ENCODE measurements at places on chromosomes 3 and 15. TPM values are rescaled to one million over a fixed set of nuclear protein-coding genes. Genes with fewer than 3 reads are reported as not detected.

GRCh38 chr3:11367143-11367693 is 95.0 kb downstream of the ATG7 start:
- peaks cover 61% of the 10 kb centered on the region for H3K36me3 ChIP-seq
- H3K4me3 ChIP-seq = no peak overlapping the region
- H3K27ac ChIP-seq = no peak overlapping the region
- H3K4me1 ChIP-seq = peaks cover 31% of the 10 kb centered on the region

DNA sequence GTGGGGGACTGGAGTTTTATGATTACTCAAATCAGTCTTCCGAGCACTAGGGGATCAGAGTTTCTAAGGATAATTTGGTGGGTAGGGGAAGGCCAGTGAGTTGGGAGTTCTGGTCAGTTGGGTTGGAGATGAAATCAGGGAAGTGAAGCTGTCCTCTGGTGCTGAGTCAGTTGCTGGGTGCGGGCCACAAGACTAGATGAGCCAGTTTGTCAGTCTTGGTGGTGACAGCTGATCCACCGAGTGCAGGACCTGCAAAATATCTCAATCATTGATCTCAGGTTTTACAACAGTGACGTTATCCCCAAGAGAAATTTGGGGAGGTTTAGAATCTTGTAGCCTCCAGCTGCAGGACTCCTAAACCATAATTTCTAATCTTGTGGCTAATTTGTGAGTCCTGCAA is 249.4 kb downstream of the FAM43A start:
- no peak overlapping the region for H3K27ac ChIP-seq
- H3K4me1 ChIP-seq = no peaks in the 10 kb centered on the region
- H3K36me3 ChIP-seq = no peaks in the 10 kb centered on the region
- DNase-seq = no peak

GRCh38 chr15:51907136-51907862 is 64.3 kb downstream of the LEO1 start:
- H3K27ac ChIP-seq = no peak overlapping the region
- H3K36me3 ChIP-seq = peaks cover 51% of the 10 kb centered on the region
- no peak overlapping the region for H3K4me3 ChIP-seq
- peaks cover 5% of the 10 kb centered on the region for H3K4me1 ChIP-seq
- no peak for DNase-seq

DNA sequence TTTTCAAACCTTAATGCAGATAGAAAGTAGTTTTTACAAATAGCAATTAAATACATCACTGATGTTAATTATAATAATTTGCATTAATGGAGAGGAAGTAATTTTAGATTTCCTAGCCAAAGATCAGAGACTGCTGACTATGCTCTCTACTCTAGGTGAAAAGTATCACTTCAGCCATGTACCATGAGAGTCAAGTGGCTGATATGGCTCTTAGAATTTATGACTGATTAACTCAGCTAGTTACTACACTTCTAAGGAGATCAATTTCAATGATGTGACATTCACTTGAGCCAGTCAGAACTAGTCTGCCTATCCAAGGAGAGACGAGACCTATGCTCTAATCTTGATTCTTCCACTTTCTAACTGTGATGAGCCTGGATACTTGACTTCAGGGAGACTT is 405.7 kb upstream of the RORA start:
- no peak overlapping the region for H3K4me3 ChIP-seq
- DNase-seq = no peak
- no peaks in the 10 kb centered on the region for H3K36me3 ChIP-seq

- H3K4me1 ChIP-seq = no peaks in the 10 kb centered on the region
- H3K27ac ChIP-seq = no peak overlapping the region
- peaks cover 2% of the 10 kb centered on the region for H3K27me3 ChIP-seq
- H3K4me3 ChIP-seq = no peak overlapping the region
Observed at GRCh38 chr3:108940568-108941263, 13.0 kb downstream of the GUCA1C start.

DNA sequence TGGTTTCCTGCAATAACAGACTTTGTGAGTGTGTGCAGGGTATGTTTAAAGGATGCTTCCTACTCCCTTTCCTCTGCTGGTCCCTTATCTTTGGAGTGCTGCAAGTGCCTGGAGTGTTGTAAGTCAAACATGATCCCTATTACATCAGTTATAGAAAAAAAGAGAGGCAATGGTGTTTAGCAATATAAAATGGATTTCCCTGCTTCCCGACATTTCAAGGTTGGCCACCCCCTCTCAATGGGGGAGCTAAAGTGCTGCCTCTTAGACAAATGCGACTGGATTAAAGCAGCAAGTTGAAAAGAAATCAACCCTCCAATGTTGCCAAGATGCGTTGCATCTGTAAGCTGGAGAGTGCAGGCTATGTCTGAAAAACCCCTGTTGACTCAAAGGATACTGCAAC is 203.1 kb upstream of the WNT5A start:
- H3K27ac ChIP-seq = no peak overlapping the region
- no peak for DNase-seq
- H3K4me3 ChIP-seq = no peak overlapping the region
- H3K36me3 ChIP-seq = no peaks in the 10 kb centered on the region
- no peaks in the 10 kb centered on the region for H3K4me1 ChIP-seq

DNA sequence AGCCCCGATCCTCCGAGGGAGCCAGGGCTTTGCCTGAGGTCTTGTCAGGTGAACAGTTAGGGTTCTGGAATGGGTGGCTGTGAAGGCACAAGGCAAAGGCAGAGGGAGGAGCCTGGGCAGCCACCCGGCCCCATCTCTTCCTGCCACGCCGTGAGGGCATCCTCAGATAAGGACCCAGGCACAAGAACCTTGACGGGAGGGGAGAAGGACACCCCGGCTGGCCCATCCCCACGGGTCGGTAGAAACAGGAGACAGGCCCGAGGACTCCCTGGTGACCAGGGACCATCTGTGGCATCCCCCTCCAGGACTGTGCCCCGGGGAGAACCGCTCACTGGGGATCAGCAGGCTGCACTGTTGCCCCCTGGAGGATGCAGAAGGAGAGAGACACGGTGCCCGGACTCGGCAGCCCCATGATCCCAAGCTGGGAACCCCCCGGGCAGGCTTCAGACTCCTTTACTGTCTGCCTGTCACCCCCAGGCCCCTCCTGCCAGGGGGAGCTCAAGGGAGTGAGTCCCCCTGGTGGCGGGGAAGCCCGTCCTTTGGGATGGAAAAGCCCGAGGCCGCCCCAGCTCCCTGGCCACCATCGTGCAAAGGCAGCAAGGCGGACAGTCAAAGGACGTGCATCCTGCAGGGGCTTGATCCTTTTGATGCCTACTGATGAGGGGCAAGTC is 12.3 kb upstream of the PCSK6 start:
- no peaks in the 10 kb centered on the region for H3K36me3 ChIP-seq
- H3K4me1 ChIP-seq = peaks cover 28% of the 10 kb centered on the region
- peak; percentile 31 for DNase-seq

DNA sequence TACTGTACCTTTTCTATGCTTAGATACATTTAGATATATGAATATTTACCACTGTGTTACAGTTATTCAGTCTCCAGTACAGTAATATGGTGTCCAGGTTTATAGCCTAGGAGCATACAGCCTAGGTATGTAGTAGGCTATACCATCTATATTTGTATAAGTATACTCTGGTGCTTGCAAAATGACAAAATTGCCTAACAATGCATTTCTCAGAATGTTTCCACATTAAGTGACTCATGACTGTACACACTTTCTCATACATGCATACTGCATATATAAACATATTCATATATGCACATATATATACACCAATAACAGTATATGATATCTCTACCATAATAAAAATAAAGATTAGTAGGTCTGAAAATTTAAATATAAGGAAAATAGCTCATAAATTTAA is 169.3 kb downstream of the DPH6 start:
- H3K27ac ChIP-seq = no peak overlapping the region
- H3K36me3 ChIP-seq = no peaks in the 10 kb centered on the region
- peaks cover 3% of the 10 kb centered on the region for H3K4me1 ChIP-seq
- H3K27me3 ChIP-seq = no peaks in the 10 kb centered on the region
- DNase-seq = no peak

DNA sequence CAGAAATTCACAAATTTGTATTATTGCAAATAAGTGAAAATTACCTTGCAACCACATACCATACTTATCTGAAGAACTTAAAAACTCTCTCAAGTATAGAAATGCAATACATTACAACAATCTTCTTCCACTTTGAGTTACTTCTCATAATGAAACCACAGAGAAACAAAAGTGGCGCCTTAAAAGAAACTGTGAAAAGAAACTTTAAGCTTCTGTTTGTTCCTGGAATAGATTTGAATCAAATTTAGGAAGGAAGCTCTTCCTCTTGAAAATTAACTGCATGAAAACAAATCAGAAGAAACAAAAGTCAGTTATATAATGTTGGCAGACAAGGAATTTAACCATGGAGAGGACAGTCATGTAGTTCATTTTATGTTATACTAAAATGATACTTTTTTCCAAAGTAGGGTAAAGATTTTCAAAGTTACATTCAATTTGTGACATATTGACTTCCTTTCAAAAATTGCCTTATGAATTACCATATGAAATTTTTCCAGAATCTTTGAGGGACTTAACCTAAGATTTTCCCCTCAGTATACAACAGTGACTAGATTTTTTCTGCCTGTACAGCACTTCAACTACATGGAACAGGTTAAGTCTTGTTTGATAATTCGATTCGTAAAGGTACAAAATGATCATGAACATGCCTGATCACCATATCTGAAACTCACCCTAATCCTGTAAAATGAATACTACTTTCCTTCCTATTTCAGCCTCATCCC is 57.6 kb upstream of the TNFSF10 start:
- peak overlapping the region; percentile 82 for H3K27ac ChIP-seq
- H3K4me1 ChIP-seq = peaks cover 91% of the 10 kb centered on the region
- H3K4me3 ChIP-seq = peak overlapping the region; percentile 49
- no peaks in the 10 kb centered on the region for H3K27me3 ChIP-seq

DZIP3 gene
- 4.9 TPM for total RNA-seq

LIPC gene
- 1.7 TPM for total RNA-seq
